ENCODE measurements at places on chromosomes 16 and 17.

DNA sequence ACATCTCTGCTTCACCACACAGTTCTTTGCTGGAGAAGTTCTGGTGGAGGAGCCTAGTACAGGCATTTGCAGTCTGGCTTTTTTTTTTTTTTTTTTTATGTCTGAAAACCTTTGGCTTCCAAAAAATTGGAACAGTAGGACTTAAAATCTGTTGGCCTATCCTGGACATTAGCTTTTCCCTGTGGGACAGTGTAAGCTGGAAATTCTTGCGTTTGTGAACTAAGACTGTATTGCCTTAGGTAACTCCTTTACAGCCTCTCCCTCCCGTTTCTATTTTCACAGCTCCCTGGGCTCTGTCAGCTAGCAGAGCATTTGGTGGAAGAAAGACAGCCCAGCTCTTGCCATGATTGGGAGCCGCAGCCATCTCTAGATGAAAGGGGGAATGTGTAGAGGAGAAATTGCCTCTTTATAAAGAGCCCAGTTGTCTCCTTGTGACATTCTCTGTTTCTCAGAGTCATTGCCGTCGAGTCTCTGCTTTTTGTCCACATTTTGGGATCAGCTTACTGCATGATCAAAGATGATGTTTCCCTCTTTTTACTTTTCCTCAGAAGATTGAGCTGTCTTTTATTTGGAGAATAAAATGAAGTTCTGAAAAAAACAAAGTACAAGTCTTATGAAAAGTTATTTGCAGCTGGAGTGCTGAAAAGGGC lies 227.5 kb downstream of the SPECC1 start:
- DNase-seq = no peak

- DNase-seq = no peak
Measured at GRCh38 chr17:70644096-70644495, 474.8 kb downstream of the KCNJ2 start.

DNA sequence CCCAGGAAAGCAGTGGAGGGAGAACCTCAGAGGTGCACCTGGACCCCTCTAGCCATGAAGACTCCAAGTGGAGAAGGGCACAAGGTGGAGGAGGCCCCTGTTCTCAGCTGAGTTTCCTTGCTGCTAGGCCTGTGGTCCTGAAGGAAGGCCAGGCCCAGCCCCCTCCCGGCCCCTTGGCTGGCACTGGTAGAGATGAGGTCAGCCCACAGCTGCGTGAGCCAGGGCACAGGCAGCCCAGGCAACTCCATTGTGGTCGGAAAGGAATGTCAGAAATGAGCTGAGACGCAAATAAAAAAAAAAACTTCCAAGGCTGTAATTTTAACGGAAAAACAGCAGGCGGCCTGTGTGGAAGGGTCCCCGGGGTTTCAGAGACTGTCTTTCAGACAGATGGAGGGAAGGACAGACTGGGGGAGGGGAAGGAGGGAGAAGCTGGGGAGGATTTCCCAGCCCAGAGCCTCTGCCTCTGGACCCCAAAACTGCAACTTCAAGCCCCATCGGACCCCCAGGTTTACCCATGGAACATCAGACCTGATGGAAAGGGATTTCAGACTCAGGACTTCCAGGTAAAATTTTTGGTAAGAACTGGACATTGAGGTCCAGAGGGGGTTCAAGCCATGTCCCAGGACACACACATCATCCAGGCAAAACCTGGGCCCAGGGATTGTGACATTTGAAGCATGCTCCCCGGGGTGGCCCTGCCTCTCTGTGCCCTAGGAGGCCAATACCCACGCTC lies 25.6 kb upstream of the MRPS23 start:
- no peak for DNase-seq

DNA sequence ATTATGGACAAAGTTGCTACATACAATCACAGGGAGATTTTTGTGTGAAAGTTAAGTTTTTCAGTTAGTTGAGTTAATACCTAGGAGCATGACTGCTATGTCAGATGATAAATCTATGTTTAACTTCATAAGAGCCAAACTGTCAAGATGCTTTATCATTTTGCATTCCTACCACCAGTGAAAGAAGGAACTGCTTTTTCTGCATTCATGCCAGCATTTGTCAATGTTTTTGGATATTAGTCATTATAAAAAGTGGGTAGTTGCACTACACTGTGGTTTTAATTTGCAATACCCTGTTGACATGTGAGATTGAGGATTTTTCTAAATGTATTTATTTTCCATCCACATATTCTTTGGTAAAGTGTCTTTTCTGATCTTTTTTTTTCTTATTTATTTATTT lies 434.0 kb upstream of the MON1B start:
- no peak for DNase-seq

- peak; percentile 67 for DNase-seq
Measured at GRCh38 chr17:75764711-75765421, at the start of gene GALK1. Gene GALK1, minus strand, starts transcription at chr17:75765192. Its CDS starts 56 bp downstream, at chr17:75765136.

DNA sequence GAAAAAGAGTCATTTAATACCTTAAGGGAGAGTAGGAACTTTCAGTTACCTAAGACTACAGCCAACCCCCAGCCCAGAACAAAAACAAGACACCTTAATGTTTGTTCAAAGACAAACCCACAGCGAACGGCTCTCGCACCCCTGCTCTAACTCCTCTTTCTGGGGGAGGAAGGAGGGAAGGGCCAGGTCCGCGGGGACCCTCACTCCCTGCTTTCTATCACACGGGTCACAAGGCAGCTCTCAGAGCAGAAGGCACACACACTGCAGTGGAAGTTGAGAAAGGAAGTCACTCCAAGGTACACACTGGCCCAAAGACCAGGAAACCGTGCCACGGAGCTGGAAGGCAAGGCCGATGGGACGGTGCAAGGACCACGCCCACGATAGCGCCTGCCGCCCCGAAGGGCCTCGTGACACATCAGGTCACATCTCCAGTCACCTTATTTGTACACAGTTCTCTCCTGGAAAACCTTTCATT lies 10.0 kb downstream of the LITAFD start:
- DNase-seq = no peak
